ENCODE measurements at places on chromosomes 5 and 9.

DNA sequence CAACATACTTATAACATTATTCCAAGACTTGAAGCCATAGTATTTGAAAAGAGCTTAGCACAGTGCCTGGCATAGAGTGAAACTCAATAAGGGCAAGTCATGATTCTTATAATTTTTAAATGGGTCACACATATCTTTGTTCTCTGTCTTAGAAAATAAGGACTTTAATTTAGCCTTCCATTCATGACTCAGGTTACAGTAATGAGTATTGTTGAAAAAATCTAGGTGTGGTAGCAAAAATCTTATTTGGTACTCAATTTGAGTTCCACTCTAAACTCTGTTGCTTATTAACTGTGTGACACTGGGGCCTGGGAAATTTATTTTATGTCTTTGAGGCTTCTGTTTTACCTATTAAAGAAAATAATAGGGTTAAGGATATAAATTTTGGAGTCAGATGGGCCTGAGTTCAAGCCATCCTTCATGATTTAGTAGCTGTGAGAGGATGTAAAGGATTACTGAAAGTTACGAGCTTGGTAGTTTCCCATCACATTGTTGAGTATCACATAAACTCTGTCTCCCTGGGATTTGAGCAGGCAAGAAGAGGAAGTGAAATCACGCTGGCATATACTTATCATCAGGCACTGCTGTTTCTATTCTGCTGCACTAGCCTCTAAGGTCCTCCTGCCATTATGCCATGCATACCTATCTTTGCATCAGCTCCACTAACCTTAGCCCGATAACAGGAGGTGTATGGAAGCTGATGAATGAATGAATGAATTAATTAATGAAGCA is 1.5 kb downstream of the SPINK9 start:
- no peak for DNase-seq

DNA sequence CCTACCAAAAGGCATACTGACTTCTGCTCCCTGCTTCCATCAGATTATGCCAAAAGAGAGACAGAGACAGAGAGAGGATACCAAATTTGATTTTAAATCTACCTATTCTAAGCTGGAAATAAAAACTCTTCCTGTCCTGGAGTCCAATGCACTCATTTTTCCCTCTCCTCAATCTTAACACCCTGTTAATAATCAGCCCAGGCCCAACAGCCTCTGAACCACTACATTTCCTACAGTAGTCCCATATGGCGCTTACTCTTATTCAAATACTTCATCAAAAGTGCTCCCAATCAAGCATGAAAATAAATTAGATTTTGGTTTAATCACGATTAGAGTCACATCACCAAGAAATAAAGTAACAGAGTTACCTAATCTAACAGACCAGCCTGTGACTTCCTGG is 152.3 kb downstream of the TSSK1B start:
- DNase-seq: no peak

DNA sequence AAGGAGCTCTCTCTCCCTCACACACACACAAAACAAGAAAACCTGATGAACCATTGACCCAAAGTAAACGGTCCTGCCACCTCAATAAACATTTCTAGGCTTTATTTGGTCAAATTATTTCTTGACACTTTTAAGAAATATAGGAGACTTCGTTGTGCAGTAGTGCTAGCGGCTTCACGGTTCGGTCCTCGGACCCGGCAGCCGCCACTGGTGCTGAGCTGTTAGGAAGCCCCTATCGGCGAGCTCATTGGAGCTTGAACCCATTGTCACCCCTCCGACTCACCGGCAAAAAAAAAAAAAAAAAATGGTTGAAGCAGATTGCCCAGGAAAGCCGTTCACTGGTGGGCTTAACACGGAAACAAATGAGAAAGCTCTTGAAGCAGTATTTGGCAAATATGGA is 1695.6 kb upstream of the ACO1 start:
- DNase-seq: no peak

DNA sequence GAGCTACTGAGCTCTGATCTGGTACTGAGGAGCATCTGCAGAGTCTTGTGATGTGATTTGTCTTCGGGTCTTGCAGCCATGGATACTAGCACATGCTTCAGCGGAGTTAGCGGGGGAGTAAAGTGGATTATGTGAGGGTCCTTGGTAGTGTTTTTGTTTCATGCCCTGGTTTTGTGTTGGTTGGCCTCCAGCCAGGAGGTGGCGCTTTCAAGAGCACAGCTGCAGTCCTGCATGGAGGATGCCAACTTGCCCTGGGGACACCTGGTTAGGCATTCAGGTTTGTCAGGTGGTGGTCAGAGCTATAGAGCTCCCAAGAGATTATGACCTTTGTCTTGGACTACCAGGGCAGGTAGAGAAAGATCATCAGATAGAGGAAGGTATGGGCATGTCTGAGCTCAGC is 185.8 kb upstream of the CDH6 start:
- DNase-seq: no peak

DNA sequence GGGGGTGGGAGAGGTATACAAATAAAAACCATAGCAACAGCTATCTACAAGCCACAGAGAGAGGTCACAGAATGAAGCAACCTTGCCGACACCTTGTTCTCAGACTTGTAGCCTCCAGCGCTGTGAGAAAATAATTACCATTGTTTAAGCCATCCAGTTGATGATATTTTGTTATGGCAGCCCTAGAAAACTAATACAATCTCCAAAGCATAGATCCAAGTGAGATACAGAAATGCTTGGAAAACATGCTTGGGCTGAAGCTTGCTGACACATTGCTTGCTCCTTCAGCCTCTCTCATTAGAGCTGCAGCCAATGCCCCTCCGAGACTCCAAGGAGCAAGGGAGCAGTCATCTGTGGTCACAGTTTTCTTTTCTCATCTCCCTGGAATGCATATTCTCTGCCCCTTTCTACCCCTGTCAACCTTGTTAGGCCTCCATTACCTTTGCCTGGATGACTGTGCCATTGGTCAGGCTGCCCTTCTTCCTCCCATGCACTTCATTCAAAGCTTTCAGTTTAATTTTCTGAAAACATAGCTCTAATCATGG is 401.4 kb upstream of the KLF4 start:
- DNase-seq: no peak

DNA sequence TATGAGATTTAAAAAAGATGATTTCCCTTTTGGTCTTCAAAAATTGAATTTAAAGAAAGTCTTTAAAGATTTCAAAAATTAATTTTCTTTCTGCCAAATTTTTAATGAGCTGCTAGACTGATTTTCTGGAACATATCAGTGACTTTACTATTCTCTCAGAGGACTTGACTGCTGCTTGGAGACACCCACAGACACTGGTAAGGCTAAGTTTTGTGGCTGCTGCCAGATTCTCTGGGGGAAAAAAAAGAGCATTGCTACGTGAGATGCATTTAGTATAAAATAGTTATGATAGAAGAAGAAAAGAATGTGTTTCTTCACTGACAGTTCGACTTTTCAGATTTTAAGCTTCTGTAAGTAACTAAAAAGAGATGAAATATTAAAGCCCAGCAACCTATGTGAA is 193.3 kb upstream of the GRIN3A start:
- DNase-seq: no peak

GRCh38 chr5:56706504-56706903 is 108.8 kb upstream of the MAP3K1 start:
- no peak for DNase-seq

DNA sequence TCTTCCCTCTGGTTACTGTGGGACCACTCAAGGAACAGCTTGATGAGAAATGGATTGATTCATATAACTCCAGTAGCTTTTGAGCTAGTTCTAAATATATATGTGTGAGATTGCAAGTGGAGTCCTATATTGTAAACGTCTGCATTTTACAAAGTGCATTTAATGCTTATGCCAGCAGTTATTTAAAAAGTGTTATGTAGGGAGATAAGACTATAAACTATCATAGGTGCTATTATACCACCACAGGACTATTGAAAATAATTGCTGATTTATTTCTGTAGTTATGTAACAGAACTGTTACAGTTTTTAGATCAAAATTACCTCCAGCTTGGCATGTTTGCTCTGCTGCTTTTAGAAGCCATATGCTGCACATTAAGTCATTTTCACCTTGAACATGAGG is 36.2 kb downstream of the PTCD2 start:
- no peak for DNase-seq

DNA sequence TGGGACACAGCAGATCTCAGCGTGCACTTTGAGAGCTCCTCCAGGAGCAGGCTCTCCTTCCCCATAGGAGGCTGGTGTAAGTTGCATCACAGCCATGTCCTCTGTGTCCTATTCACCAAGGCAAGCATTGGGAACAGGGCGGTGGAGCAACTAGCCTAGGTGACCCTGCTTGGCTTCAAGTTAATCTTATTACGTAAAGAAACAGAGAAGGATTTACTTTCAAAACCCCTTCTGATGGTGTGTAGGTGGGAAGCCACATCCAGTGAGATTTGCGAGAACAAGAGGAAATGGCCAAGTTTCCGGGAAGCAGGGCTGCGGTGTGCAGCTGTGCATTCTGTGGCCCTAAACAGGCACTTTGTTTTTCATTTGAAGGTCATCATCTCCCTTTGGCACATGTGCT is 80.2 kb downstream of the TRIO start:
- no peak for DNase-seq

DNA sequence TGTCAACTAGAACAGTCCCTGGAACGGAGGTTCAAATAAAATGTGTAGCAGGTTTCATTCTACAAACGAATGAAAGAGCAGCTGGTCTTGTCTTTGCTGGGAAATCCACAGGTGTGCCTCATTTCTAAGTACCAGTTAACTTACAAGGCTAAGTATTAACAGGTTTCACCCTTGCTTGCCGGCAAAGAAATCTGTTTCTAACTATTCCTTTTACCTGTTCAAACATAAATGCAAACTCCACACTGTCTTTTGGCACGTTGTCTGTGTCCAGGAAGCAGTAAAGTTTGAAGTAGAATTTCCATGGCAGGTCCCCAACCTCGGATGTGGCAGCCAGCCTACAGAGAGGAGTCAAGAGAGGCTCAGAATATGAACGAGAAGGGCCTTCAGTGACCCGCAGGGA is 54.4 kb upstream of the RETREG1 start:
- no peak for DNase-seq

- no peak for DNase-seq
These were observed 143.5 kb downstream of the GHR start for GRCh38 chr5:42566652-42567295.

GRCh38 chr9:93820667-93821306 is 134.4 kb downstream of the BARX1 start:
- DNase-seq: peak; percentile 27

Measured in DMS53 (cell line).